Smooth muscle cell of the coronary artery (primary cell): ENCODE measurements at places on chromosomes 2 and 18. TPM values are rescaled to one million over a fixed set of nuclear protein-coding genes. Genes with fewer than 3 reads are reported as not detected.

The PTGR3 gene
- 6.8 and 12.5 TPM in 2 replicates for total RNA-seq

The AFF3 gene
- 0.08 and 0.12 TPM in 2 replicates for total RNA-seq

The POTEI gene
- total RNA-seq = not detected in 2 replicates

The CRYBA2 gene
- not detected in 2 replicates for total RNA-seq

The NPHP1 gene
- 3.6 and 7.5 TPM in 2 replicates for total RNA-seq

The ASIC4 gene
- under 0.01 and 0.70 TPM in 2 replicates for total RNA-seq

The GLI2 gene
- total RNA-seq = 1.1 and 6.1 TPM in 2 replicates

The SCLY gene
- total RNA-seq = 11.7 and 16.8 TPM in 2 replicates

The VIL1 gene
- total RNA-seq = under 0.01 TPM in 1 of 2 replicates, not detected in the other

The CPLX4 gene
- total RNA-seq = not detected in 2 replicates

The SKA1 gene
- 0.94 and 3.5 TPM in 2 replicates for total RNA-seq

The HOXD10 gene
- not detected in 2 replicates for total RNA-seq

The B4GALT6 gene
- 2.1 and 2.3 TPM in 2 replicates for total RNA-seq

The RFTN2 gene
- 5.0 and 9.0 TPM in 2 replicates for total RNA-seq

The CHPF gene
- 48.0 and 109 TPM in 2 replicates for total RNA-seq

The HK2 gene
- 30.7 and 110 TPM in 2 replicates for total RNA-seq

The GRB14 gene
- total RNA-seq = 0.35 and 7.5 TPM in 2 replicates

The DYNAP gene
- total RNA-seq = not detected in 2 replicates
